Glomerular endothelial cell (primary cell): ENCODE measurements at places on chromosomes 13 and 19. TPM values are rescaled to one million over a fixed set of nuclear protein-coding genes. Genes with fewer than 3 reads are reported as not detected.

GRCh38 chr13:27354379-27354778 lies 70.0 kb upstream of the GTF3A start:
- no peak for DNase-seq

Gene RASL11A
- total RNA-seq = 2.1 and 5.4 TPM in 2 replicates

Gene FBXL12
- 22.1 and 27.5 TPM in 2 replicates for total RNA-seq

DNA sequence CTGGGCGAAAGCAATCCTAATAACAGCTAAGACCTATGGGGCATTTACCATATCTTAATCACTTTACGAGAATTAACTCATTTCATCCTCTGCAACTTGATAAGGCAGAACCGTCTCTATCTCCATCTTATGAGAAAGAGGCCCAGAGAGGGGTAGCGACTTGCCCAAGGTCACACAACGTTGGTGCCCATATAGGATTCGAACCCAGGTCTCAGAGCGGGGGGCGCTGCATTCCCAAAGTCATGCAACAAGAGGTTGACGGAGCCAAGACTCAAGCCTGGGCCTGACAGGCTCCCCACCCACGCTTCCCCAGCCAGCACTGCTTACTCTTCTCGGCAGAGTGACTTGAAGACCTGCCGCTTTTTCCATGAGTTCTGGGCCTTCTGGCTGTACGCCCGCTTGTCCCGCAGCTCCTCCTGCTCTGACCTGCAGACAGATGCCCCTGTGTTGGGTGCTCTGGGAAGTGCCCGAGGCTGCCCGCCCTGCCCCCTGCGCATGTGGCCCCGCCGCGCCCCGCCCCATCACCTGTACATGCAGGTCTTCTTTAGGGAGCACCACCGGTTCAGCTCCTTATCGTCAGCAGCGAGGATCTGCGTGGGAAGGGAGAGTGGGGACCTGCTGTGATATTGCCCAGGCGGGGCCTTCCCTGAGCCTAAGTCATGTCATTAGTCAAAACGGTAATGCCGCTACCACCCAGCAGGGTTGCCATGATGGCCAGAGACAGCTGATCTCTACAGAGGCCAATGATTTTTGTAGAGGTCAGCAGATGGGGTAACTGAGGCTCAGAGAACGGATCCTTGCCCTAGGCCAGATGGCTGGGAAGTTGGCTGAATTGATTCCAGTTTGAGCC lies 10.8 kb downstream of the KRI1 start:
- no peak for DNase-seq

Gene KLK15
- total RNA-seq = not detected in 2 replicates

Gene ZNF837
- 1.9 and 5.3 TPM in 2 replicates for total RNA-seq

GRCh38 chr13:66111628-66112027 lies 1118.5 kb downstream of the PCDH9 start:
- no peak for DNase-seq

DNA sequence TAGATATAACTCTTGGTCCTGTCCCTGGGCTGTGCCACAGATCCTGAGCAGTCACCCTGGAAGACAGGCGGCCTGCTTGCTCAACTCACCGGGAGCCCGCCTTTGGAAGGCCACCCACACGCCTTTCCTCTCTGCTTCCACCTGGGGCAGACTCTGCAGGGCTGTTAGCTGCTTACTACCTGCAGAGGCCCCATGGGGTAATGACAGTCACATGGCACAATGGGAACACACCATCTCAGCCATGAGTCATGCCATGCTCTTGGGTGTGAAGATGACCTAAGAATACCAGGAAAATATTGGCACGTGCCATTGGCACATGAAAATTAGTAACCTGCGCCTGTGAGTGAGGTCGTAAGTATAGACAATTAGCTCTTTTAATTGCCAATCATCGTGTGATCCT lies 108.6 kb downstream of the COL4A2 start:
- DNase-seq = no peak

Gene IGFL1
- total RNA-seq = not detected in 2 replicates

Gene CDC37
- 276 and 332 TPM in 2 replicates for total RNA-seq

- DNase-seq = no peak
Observed at GRCh38 chr13:99093997-99094396, 106.7 kb upstream of the UBAC2 start.

Gene IQCN
- 0.92 and 2.4 TPM in 2 replicates for total RNA-seq

Gene ANKLE1
- total RNA-seq = 0.39 and 4.3 TPM in 2 replicates

DNA sequence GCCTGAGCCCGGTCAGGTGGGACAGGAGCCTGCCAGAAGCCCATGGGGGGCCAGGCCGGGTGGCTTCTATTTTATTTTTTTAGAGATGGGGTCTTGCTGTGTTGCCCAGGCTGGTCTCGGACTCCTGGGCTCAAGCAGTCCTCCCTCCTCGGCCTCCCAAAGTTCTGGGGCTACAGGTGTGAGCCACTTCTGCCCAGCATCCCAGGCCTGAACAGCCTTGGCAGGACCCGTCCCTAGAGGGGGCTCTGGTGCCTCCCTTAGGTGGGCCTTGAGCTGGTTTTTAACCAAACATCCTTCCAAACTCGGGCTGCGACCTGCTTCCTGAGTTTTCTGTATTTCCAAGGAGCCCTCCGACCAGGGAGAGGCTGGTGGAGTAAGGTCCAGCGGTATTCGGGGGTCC lies 10.5 kb downstream of the COMP start:
- no peak for DNase-seq

Gene KCNK6
- 12.8 and 13.5 TPM in 2 replicates for total RNA-seq

Gene KLK13
- not detected in 2 replicates for total RNA-seq

DNA sequence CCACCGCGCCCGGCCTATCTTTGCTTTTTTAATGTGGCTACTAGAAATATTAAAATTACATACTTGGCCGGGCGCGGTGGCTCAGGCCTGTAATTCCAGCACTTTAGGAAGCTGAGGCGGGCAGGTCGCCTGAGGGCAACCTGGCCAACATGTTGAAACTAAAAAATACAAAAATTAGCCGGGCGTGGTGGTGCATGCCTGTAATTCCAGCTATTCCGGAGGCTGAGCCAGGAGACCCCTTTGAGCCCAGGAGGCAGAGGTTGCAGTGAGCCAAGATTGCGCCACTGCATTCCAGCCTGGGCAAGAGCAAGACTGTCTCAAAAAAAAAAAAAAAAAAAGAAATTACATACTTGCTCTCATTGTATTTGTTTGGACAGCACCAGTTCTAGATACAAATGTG lies 34.8 kb upstream of the DPRX start:
- no peak for DNase-seq

GRCh38 chr19:14502334-14503092 lies 6.6 kb upstream of the GIPC1 start:
- no peak for DNase-seq

DNA sequence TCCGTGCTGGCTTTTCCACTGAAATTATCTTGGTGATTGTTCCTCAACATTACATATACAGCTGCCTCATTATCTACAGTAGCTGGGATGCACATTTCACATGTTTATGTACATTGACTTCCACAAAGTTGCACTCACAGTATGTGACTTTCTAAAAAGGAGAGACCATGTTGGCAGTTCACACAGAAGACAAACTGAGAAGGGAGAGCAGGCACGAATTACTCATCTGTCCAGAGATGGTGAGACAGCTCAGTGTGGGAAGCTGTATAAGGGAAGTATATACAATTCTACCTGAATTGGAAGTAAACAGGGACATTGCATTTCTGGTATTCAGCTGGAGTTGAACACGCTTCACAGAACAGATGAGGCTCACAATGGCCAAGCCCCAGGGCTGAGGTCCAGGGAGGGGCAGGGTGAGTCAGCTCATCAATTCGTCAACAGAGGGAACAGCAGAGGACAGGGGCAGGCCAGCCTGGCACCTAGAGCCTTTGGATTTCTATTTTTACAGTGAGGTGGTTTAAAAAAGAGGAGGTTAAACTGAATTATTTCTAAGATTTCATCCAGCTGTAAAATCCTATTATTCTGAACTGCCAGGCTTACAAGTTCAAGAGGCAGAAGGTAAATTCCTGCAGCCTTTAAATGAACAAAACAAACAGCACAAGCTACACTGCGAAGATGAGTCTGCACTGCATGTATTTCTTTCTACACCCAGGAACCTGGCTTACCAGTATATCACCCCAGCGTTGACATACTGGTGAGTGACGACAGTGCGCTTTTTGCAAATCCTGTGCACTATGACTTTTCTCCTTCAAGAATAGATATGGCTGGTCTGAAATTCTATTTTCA lies 9.8 kb downstream of the PARP4 start:
- no peak for DNase-seq

DNA sequence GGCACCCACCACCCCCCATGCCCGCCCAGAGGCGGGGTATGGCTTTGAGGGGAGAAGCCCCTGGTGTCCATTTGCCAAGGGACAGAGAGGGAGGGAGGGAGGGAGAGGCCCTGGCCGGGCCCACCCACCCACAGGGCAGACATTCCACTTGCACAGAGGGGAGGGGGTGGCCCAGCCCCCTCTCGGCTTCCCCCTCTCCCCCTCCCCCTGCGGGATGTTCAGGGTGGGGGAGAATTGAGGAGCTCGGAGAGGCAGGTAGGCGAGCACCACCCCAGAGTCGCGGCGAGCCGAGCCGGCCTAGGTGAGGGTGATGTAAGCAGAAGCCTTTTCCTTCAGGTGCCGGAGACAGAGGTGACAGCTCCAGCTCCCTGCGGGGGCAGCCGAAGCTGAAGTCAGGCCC lies 12.3 kb downstream of the DPF1 start:
- DNase-seq = no peak

Gene FUZ
- 10.0 and 14.5 TPM in 2 replicates for total RNA-seq

- DNase-seq = no peak
Observed at GRCh38 chr13:30006246-30006645, 155.8 kb upstream of the UBL3 start.

DNA sequence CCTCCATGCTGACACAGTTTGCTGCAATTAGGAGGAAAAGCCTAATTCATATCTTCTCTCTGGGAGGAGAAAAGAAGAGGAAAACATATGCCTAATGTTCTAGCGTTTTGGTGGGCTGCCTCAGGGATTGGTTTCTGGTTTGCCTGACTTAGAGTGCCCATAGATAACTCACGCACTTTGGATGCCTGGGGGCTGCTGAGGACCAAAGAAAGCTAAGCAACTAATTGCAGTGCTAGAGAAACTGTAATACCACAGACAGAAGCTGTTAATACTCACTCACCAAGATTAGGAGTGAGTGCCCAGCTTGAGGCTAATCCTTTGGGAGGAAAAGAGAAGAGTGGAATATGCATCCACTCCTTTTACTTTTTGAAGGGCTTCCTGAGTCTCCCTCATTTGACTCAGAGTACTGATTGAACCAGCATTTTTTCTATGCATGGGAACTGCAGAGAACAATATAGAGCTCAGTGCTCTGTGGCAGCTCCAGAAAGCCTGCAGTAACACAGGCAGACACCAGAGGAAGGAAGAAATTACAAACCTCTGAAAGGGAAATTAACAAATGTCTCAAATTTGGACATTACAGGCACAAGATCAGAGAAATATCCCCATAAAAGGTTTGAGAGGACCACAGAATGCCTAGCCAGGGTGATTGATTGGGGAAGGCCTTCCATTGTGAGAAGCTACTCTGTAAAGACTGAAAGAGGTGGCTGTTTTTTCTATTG lies 666.4 kb downstream of the OLFM4 start:
- no peak for DNase-seq

- DNase-seq = no peak
Observed at GRCh38 chr13:86960876-86961275, 710.3 kb upstream of the SLITRK5 start.

- DNase-seq = no peak
Observed at GRCh38 chr13:113565526-113566226, 18.9 kb upstream of the TFDP1 start.

DNA sequence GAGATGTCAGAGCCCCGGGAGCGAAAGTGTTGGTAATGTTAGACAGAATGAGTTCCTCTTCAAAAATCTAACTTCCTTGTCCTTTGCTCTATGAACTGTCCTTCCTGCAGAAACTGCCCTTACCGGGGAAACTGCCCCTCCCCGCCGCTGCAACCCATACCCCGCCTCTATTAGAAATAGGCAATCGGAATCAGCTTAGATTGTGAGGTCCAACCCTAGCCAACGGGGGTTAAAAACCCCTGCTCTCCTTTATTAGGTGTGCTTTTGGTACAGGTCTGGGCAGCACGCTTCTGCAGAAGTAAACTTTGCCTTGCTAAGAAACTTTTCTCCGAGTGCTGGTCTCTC lies 11.5 kb upstream of the CAPNS1 start:
- no peak for DNase-seq

DNA sequence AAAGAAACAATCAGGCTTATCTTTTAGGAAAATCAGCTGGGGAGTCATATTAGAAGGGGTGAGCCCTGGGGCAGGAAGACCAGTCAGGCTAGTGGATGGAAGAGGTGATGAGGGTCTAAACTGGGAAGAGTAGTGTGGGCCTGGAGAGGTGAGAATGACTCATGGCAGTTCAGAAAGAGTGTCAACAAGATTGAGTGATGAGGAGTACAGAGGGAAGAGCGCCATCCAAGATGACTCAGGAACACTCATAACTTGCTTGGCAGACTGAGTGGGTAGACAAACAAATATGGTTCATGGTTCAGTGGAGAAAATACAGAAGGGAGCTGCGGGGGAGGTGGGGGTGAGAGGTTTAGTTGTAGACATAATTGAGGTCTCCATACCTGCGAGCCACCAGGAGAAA lies 17.3 kb upstream of the CLDN10 start:
- DNase-seq = peak; percentile 68

- DNase-seq = no peak
Observed at GRCh38 chr13:24223341-24224231, 63.1 kb downstream of the SPATA13 start.

DNA sequence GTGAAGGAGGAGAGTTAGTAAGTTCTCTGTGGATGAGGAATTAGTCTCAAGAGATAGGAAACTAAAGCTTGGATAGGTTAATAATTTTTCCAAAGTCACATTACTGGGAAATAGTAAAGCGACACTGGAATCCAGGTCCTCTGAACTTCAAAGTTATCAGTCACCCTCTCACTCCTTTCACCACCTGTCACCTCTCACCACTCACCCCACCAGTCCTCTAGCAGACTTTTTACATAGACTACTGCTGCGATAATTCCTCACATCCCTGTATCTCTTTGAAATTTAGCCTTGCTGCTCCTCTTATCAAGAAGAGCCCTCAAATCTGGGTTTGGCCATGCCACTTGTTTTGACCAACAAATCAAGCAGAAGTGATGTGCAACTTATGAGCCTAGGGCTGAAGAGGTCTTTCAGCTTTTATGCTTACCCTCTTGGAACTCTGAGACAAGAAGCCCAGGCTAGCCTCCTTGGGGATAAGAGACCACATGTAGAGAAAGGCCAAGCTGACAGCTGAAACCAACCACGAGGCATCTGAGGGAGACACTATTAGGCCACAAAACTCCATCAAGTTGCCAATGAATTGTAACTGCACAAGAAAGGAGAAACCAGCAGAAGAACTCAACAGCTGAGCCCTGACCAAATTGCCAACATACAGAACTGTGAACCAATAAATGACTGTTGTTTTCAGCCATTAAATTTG lies 41.2 kb downstream of the STARD13 start:
- DNase-seq = no peak

Gene SPART
- 63.0 and 67.9 TPM in 2 replicates for total RNA-seq

Gene MATK
- 3.3 TPM in 1 of 2 replicates, not detected in the other for total RNA-seq

DNA sequence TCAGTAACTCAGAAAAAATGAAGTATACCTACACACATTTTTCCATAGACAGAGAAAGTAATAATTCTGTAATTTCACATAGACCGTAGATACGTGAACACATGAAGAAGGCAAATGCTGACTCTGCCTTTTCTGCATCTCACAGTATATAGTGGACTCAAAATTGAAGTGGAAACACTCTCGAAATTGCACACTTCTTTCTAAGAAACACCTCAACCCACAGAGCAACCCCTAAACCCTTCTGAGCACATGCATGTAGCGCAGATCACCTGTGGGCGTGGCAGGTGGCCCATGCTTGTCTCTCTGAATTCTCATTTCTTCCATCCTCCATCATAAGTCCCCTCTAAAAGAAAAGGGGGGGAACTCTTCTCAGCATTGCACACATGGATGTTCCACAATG lies 34.7 kb downstream of the COL4A1 start:
- DNase-seq = no peak

- DNase-seq = no peak
Observed at GRCh38 chr19:49528211-49528771, 488 bp downstream of the RCN3 start.
